ENCODE measurements at places on chromosomes 16 and 17.

DNA sequence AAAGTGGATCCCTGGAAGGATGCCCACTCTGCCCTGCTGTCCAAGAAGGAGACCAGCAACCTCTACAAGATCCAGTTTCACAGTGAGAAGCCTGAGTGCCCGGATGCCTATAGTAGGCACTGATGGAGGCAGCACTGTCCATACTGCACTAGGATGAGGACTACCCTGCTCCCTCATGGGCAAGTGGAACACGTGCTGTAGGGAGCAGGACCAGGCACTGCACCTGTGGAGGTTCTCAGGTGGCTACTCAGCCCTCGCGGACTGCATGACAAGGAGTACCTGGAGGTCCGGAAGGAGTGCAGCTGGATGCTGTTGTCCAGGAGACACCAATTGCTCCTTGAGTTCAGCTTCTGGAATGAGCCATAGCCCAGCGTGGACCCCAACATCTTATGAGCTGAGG lies 146.1 kb upstream of the NLRP1 start:
- no peak for DNase-seq

DNA sequence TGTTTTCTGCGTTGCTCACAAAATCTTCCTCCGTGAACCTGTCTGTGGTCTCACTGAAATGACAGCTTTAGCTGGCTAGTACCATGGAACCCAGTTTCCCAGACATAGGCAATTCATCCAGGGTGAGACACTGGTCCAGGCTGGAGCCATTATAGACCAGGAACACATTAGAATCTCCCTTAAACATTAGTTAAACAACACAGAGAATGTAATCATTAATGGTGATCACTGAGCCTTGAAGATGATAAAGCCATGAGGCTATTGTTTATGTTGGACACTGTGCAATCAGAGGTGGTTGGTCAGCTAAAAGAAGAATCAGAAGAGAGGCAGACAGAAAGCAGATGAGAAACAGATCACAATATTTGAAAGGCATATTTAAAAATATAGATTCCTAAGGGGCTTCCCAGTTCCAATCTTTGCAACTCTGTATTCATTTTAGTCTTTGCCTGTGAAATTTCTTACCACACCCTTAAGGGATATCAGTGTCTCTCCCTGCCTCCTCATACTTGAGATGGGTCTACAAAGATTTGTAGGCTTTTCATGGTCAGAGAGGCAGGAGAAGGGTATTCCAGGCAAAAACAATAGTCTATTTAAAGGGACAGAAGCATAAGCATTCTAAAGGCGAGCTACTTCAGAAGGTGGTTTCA lies 317.9 kb downstream of the MAP2K6 start:
- no peak for DNase-seq

- no peak for DNase-seq
These were observed 66.1 kb downstream of the CPPED1 start for GRCh38 chr16:12737563-12737962.

DNA sequence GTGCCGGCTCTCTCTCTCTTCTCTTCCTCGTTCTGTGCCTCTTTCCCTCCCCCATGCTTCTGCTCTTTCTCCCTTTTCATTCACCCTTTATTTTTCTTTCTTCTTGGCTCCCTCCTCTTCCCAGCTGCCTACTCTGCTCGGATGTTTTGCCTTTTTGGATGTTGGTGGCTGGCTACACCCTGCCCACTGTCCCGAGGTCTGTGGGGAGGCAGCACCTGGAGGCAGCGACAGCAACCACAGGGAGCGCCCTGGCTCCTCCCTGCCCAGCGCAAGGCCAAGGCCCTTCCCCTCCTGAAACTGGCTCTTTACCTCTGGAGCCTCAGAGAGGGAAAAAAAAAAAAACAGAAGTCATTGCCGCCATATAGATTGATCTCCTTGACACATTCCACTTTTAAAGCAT lies 20.0 kb downstream of the CLUAP1 start:
- no peak for DNase-seq
